ENCODE measurements at places on chromosomes 11 and 22. TPM values are rescaled to one million over a fixed set of nuclear protein-coding genes. Genes with fewer than 3 reads are reported as not detected.

GRCh38 chr11:74532501-74533246 lies 39.1 kb upstream of the LIPT2 start:
- DNase-seq: no peak

DNA sequence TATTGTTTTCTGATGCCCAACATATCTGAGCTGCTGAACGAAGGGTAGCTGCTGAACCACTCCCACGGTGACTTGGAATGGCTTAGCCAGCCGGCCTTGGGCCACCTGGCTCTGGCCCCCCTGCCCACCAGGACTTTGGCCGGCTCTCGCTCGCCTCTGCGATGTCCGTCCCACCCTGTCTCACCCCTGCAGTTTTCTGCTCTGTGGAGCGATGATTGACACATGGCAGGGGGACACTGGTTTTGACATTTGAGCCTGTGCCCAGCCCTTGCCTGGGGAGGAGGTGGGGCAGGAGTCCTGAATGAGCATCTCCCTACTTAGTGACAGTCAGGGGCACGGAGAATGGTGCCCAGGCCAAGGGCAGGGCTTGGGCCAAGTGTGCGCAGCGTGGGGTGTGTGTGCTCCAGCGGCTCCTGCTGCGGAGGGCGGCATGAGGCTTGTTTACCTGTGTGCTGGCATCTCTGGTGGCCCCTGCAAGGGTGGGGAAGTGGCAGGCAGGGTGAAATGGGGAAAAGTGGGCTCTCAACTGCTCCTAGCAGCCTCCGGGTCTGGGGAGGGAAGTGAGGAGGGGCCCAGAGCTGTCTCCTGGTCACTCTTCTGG lies 15.7 kb upstream of the CDKN1C start:
- no peak for DNase-seq

- DNase-seq: no peak
Observed at GRCh38 chr11:122843281-122844141, 5.2 kb downstream of the CRTAM start.

GRCh38 chr11:64060861-64061444 lies 25.2 kb downstream of the FLRT1 start:
- no peak for DNase-seq

DNA sequence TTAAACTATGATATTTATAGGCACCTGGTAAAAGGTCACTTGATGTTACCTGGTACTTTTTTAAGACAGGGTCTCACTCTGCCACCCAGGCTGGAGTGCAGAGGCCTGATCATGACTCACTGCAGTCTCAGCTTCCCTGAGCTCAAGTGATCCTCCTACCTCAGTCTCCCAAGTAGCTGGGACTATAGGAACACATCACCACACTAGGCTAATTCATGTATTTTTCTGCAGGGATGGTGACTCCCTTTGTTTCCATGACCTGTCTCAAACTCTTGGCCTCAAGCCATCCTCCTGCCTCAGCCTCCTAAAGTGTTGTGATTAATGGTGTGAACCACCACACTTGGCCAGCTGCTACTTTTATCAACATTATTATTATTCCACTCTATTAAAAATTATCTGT lies 47.6 kb downstream of the OR4C45 start:
- no peak for DNase-seq

GRCh38 chr11:119756169-119756865 lies 27.3 kb upstream of the NECTIN1 start:
- peak; percentile 73 for DNase-seq

GRCh38 chr11:21622566-21622965 lies 570.3 kb upstream of the ANO5 start:
- DNase-seq: no peak

DNA sequence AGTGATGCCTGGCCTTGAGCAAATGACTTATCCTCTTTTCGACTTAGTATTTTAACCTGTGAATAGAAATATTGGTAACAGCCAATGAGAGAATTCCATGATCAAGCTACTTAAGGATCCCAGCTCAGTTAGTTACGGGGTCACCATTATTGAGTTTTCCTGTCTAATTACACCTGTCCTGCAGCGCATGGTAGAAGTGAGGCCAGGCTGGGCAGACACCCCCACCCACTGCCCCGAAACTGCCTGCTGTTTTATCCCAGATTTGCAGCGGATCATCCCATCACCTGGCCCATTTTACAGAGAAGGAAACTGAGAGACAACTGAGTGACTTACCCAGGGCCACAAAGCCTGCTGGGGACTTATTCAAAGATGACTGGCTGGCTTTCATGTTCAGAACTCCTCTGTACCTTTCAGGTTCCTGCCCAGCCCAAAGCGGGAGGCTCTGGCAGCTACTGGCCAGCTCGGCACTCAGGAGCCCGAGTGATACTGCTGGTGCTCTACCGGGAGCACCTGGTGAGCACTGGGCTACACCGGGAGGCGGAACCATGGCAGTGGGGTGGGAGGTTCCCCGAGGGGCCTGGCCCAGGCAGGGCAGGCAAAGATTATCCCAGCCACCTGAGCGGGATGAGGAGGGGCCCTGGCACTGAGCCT lies 1.4 kb downstream of the MUS81 start:
- DNase-seq: peak; percentile 84

- DNase-seq: no peak
Observed at GRCh38 chr11:68463714-68464113, 3.2 kb downstream of the PPP6R3 start.

- peak; percentile 95 for DNase-seq
Observed at GRCh38 chr22:37643225-37643847, 3.9 kb downstream of the SH3BP1 start.

GRCh38 chr11:116193321-116194131 lies 579.3 kb downstream of the BUD13 start:
- DNase-seq: no peak

- peak; percentile 8 for DNase-seq
Observed at GRCh38 chr22:32591620-32592019, 117.0 kb downstream of the FBXO7 start.

DNA sequence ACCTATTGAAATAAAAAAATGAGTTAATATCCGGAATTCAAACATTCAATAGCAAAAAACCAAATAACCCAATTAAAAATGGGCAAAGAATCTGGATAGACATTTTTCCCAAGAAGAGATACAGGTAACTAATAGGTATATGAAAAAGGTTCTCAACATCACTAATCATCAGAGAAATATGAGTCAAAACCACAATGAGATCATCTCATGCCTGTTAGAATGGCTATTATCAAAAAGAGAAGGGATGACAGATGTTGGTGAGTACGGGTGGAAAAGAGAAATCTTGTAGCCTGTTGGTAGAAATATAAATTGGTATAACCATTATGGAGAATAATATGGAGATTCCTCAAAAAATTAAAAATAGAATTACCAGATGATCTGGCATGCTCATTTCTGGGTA lies 26.9 kb upstream of the OR6M1 start:
- DNase-seq: no peak

DNA sequence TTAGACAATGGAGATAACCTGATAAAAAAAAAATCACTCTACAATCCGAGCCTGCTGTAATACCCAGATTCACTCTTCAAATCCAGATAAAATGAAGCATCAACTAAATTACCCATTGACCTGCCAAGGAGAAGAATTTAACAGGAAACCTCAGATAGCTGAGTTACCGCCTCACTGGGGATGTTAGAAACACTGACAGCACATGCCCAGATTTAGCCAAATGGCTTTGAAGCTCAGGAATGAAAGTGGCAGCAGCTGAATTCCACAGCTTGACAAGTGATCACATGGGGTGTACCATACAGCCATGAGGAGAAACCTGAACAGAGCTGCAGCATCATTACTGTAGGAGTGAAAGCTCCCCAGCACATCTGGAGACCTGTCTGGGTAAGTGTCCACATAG lies 807.6 kb downstream of the DLG2 start:
- no peak for DNase-seq

DNA sequence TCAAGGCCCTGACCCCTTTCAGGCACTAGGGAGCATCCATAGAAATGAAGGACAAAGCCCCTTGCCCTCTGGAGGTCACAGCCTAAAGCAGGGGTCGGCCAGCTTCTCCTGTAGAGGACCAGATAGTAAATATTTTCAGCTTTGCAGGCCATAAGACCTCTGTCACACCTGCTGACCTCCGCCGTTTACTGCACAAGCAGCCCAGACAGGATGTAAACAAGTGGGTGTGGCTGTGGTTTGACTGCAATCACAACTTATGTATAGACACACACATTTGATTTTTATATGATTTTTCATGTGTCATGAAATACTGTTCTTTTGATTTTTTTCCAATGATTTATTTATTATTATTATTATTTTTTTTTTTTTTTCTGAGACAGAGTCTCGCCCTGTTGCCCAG lies 34.3 kb downstream of the KIAA1671 start:
- DNase-seq: no peak

DNA sequence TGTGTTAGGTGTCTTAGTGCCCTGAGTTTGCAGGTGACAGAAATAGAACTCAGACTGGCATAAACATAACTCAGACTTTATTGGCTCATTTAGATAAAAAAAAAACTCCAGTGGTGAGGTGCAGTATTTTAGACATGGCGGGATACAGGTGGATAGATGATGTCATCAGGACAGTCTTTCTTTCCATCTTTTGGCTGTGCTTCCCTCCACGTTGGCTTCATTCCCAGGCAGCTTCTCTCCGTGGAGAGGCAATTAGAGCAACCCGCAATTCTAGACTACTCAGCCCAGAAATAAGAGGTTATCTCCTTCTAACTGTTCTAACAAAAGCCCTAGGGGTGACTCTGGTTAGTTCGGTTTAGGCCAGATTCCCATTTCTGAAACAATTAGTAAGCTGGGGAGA lies 40.5 kb downstream of the NCAM1 start:
- no peak for DNase-seq

GRCh38 chr11:17008099-17008498 lies 6.1 kb downstream of the PLEKHA7 start:
- DNase-seq: no peak

- no peak for DNase-seq
Observed at GRCh38 chr11:94740083-94741021, 27.8 kb upstream of the AMOTL1 start.

GRCh38 chr22:40597526-40598430 lies 38.7 kb downstream of the MRTFA start:
- no peak for DNase-seq

- DNase-seq: peak; percentile 96
Observed at GRCh38 chr11:58579192-58580129, 598 bp downstream of the ZFP91 start.

DNA sequence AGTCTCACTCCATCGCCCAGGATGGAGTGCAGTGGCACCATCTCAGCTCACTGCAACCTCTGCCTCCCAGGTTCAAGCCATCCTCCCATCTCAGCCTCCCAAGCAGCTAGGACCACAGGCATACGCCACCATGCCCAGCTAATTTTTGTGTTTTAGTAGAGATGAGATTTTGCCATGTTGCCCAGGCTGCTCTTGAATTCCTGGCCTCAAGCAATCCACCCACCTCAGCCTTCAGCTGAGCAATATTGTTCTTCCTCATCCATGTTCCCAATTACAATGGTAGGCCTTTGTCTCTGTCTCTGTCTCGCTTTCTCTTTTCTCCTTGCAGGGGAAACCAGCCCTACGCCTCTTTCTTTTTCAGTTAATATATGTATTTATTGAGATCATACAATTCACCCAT lies 10.3 kb downstream of the HSPA8 start:
- DNase-seq: no peak

Gene MYOD1
- total RNA-seq: not detected

Gene SCGB1A1
- not detected for total RNA-seq

Gene MB
- total RNA-seq: 0.55 TPM

Gene TMPRSS13
- 0.39 TPM for total RNA-seq

Gene MYBPC3
- 0.48 TPM for total RNA-seq

Gene MAP6
- 4.8 TPM for total RNA-seq
